ENCODE measurements at places on chromosomes 13 and 19.

- no peak for DNase-seq
These were observed 152.7 kb downstream of the KCNRG start for GRCh38 chr13:50167967-50168366.

DNA sequence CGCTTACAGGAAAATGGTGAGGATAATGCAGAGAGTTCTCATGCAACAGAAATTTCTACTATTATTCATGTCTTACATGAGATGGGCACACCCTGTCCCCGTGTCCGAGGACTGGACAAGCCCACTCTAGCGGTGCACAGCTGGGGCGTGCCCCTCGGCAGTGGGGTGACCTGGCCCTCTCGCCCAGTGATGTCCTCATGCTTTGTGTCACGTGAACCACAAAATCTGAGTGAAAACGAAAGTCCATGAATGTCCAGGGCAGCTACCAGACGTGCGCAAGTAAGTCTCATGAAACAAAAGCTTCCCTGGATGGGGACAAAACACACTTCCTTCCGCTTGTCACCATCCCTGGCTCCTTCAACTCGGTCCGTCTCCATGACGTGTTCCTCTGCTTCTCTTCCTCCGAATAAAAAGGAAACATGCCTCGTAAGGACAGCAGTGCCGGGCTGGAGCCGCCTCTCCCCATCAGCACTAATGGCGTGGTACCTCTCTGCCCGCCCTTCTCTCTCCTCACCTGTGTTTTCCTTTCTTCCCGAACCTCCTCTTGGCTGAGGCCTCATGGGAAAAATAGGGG is 45.6 kb downstream of the ANKRD10 start:
- DNase-seq, result no peak

DNA sequence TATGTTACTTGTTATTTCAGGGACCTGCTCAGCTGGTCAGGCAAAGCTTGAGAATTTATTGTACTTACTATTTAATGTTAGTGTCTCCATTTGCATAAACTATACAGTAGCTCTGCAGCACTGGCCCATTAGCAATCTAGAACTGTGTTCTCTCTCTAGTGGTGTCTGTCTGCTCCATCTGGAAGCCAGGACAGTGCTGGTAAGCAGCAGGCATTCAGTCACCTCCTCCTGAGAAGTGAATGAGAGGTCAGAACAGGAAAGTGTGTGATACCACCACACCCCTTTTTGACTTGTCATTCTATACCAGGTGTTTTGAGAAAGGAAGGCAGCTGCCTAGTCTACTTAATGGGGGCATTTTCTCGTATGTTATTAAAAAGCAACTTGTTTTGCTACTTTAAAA is 3.9 kb downstream of the COG3 start:
- no peak for DNase-seq

DNA sequence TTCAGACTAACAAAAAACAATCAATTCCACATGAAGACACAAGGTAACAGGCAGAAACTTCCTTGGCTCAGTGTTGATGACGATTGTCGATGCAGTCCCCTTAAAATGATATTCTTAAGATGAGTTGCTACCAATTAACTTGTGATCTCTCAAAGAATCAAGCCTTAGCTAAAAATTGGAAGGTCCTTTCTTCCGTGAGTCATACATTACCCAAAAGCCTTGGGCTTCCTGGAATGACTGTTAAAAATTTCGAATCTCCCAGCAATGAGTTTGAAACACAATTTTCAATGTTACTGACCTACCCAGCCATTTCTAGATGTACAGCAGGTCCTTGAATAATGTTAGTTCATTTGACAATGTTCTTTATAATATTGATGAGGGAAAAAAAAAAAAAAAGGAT is 28.0 kb upstream of the RB1 start:
- DNase-seq, result no peak

DNA sequence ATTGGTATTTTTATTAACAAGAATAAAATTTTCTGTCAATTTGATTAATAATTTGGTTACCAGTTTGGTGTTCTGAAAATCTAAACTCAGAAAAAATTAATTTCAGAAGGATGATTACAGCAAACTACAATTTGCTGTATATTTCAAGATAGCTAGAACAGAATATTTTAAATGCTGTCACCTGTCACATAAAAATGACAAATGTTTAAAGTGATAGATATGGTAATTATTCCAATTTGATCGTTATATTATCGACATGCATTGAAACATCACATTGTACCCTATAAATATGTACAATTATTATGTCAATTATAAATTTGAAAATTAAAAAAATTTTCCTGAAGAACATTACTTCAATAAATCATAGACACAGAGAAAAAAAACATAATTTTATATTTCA is 56.9 kb upstream of the SLITRK5 start:
- DNase-seq, result no peak

- no peak for DNase-seq
These were observed 18.9 kb downstream of the ATP11A start for GRCh38 chr13:112708560-112709240.

- no peak for DNase-seq
These were observed 10.8 kb downstream of the FFAR2 start for GRCh38 chr19:35458731-35459391.

GRCh38 chr13:47896111-47896510 is 105.0 kb downstream of the SUCLA2 start:
- DNase-seq, result no peak
